ENCODE measurements at places on chromosomes 1 and 21.

- no peak for DNase-seq
These were observed 15.6 kb downstream of the SLC26A9 start for GRCh38 chr1:205927676-205928075.

DNA sequence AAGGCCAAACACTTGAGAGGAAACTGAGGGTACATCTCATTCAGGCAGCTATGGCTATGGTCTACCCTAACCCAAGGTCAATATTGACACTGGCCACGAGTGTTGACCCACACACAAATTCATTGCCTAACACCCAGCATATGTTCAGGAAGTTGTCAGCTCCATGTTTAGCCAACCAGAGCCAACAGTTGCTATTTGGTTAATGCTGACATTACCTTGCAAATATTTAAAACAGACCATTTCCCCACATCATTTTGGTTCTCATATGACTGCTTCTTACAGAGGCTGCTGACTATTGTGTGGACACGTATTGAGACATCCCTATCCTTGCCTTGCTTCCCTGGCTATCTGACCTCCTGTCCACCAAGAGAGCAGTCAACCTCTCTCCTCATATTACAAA, 97.3 kb downstream of the LMX1A start:
- no peak for DNase-seq

DNA sequence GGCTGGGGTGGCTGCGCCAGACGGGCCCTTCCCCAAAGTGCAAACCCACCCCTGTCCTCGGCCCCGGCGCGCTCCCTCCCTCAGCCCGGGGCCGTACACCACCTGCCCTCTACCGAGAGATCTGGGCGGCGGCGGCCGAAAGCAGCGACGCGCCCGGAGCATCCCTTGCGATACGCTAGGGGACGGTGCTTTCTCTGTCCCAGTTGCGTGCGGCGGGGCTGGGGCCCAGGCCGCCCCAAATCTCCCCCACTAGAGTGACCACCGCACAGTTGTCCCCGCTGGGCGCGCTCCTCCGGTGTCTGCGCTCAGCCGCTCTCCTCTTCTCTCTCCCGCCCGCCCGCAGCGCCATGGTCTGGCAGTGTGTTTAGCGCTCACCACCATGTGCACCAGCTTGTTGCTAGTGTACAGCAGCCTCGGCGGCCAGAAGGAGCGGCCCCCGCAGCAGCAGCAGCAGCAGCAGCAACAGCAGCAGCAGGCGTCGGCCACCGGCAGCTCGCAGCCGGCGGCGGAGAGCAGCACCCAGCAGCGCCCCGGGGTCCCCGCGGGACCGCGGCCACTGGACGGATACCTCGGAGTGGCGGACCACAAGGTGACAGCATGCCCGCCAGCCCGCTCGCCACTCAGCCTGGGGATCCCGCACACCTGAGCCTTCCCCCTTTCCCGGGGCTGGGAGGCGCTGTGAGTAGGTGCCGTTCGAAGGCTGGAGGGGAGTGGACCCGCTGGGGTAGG, 1.0 kb downstream of the ST6GALNAC5 start:
- DNase-seq, result no peak

GRCh38 chr1:156667610-156667967, 9.6 kb downstream of the NES start:
- DNase-seq, result no peak

Measured in stimulated activated CD8-positive, alpha-beta memory T cell treated with anti-CD3 and anti-CD28 coated beads, Interleukin-15, amount 100 ng/mL, for 1 hour (primary cell).